Central memory CD4-positive, alpha-beta T cell (primary cell): ENCODE measurements at places on chromosomes 12 and 14.

GRCh38 chr14:61168141-61168540 is 113.0 kb downstream of the TMEM30B start:
- no peak for DNase-seq

DNA sequence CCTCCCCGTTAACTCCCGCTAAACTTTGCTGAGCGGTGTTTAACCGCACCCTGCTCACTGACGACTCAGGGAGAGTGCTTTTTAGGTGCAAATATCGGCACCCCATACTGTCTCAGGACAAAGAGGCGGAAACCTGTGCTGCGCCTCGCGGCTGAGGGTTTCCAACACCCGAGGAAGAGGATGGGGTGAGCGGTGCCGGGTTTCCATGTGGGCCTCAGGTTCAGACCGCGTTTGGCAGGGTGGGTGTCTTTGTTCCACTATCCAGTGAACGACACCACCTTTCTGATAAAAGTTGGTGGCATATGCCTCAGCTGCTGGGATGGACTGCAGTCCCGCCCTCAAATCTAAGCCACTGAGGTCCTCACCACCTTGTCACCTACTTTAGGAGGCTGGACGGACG is 3.0 kb downstream of the RFLNA start:
- DNase-seq = no peak

DNA sequence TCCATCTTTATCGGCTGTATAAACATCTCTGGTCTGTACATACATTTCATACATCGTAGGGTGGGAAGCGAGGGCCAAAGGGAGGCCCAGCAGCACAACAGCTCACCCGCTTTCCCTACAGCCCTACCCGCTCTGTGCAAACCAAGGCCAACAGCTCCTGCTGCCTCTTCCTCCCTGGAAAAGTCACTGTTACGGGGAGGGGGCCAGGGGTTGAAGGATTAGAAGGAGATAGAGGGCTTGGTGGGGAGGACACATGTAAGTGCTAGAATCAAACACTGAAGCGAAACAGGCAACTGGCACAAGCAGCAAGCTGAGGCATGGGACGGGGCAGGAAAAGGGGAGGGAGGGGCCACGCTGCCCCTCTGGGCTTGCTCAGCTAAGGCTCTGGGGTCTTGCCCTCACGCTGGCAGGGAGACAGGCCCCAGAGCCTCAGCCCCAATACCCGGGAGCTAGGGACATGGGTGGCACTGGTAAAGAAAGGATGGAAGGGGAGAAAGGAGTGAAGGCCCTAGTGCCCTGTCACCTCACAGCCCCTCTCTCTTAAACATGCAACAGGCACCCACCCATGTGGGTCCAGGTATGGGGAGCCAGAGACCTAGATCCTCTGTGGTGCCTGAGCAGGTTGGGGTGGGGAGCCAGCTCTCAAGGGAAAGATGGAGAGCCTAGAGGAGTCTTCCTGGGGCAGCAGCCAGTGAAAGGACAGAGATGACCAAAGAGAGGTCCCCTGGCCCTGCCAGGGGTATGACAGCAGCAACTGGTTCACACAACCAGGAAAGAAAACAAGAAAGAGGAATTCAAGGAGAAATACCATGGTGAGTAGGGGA is 14.4 kb downstream of the SPRYD3 start:
- DNase-seq = no peak

- no peak for DNase-seq
Observed at GRCh38 chr12:93025145-93026103, 96.3 kb upstream of the EEA1 start.

DNA sequence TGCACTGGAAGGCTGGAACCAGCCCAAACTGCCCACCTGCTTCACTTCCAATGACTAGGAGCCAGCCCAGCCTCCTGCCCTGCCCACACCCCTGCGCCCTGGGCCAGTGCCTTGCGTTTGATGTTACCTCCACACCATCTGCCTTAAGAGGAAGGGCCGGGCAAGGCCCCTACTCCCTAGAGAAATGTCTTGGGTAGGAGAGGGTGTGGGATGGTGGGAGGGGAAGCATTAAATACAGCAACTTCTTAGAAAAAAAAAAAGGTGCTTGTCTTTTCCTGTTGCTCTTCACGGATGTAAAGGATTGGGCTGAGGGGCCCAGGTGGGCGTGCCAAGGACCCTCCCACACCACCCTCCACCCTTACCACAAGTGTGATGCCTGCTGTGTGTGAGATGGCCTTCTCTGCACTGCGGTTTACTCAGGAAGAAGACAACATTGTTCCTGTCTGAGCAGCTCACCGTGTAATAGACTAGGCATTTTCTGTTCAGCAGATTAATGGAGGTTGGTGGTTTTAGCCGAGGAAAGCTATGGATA is 99.9 kb downstream of the NINJ2 start:
- DNase-seq = peak; percentile 81

DNA sequence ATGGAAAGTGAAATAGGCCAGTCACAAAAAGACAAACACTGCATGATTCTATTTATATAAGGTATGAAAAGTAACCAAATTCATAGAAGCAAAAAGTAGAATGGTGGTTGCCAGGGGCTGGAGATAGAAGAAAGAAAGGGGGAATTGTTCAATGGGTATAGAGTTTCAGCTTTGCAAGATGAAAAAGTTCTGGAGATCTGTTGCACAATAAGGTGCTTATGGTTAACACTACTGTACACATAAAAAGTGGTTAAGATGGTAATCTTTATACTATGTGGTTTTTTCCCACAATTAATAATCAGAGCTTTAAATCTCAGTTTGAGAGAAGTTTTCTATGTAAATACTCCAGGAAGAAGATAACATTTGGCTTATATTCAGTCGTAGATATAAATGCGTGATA is 73.4 kb downstream of the SLC38A4 start:
- no peak for DNase-seq

DNA sequence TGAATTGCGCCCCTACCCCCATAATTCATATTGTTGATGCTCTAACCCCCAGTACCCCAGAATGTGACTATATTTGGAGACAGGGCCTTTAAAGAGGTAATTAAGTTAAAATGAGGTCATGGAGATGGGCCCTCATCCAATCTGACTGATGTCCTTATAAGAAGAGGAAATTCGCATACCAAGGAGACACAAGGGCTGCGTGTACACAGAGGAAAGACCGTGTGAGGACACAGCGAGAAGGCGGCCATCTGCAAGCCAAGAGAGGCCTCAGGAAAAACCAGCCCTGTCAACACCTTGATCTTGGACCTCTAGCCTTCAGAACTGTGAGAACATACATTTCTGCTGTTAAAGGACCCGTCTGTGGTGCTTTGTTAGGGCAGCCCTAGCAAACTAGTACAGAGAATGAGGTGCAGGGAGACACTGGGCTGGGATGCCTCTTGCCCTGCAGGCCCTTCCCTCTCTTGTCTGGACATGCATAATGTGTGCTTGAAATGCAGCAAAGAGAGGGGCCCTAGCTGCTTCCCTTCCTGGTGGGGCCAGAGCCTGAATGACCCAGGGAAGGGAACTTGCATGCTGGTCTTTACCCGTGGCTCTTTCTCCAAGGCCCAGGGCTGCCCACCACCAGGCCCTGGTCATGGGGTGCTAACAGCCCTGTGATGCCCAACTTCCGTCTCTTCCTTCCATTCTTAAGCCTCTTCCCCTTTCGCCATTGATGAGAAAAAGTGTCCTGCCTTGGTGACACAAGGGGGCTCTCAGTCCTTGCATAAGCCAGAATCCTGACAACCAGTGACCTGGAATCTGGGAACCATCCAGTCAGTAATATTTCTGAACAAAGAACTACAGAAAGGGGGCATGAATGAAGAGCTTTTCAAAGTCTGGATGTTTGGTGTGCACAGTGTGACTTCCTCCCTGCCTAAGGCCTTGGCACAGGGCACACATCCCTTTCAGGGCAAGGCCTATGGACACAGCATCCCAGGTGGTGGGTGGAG is 50.0 kb upstream of the GPATCH2L start:
- DNase-seq = no peak

GRCh38 chr12:50677858-50678257 is 86.0 kb upstream of the ATF1 start:
- DNase-seq = no peak

GRCh38 chr14:67584978-67585377 is 15.1 kb downstream of the PIGH start:
- no peak for DNase-seq

DNA sequence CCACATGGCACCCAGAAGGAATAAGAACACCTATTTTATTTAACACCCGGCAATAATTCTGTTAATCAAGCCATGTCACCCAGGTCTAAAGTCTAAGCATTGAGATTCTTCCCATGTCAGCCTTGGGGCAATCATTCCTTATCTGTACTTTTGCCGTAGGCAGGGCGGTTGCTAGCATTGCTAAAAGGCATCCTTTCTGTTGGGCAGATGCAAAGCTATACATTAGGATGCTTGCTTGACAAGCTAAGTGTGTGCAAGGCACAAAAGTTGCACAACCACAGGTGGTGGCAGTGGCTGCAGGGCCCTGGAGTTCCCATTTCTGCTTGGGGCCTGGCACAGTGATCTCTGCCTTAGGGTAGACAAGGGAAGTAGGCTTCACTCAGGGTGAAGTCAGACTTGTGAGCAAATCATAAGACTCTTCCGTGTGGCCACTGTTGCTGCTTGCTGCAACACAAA is 12.5 kb upstream of the GALNT6 start:
- no peak for DNase-seq

DNA sequence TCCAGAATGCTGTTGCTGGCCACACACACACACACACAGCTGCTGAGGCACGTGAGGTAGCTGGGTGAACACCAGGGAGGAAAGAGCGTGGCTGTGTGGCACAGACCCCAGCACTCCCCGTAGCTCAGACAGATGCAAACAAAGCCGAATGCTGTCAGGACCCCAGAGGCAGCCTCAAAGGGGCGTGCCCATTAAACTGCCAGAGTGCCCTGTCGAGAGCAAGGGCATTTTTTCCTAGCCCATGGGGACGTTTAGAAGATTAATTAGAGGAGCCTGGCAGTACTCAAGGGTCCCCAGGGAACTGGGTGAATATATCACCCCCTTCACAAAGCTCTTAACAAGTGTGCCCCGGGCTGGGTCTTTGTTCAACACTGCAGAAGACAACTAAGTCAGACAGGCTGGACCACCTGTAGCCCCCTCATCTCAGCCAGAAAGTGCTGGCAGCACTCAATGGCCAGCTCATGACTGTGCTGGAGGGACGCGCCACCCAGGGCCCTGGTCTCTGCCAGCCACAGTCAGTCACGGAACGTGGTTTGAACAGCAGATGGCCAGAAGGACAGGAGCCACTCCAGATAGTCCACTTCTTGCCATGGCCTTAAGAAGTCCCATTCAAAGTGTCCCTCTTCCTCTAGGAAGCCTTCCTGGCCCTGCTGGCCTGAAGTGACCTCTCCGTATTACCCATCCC is 37.5 kb downstream of the TTC7B start:
- no peak for DNase-seq

- no peak for DNase-seq
Observed at GRCh38 chr12:15710860-15711510, 78.2 kb downstream of the EPS8 start.

DNA sequence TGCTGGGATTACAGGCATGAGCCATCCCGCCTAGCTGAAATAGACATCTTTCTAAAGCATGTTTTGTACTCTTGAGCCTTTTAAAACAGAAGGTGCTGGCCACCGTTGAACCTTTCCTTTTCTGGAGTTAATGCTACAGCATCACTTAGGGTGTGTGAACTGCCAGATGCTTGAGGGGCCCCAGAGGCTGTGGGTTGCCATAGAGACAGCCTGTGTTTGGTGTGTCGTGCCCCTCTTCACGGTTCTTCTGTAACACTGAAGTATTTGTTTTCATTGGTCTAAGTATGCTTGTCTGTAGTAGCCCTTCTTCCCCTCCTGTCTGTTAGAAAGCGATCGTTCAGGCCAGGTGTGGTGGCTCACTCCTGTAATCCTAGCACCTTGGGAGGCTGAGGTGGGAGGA is 30.8 kb downstream of the PLEKHG3 start:
- DNase-seq = no peak

DNA sequence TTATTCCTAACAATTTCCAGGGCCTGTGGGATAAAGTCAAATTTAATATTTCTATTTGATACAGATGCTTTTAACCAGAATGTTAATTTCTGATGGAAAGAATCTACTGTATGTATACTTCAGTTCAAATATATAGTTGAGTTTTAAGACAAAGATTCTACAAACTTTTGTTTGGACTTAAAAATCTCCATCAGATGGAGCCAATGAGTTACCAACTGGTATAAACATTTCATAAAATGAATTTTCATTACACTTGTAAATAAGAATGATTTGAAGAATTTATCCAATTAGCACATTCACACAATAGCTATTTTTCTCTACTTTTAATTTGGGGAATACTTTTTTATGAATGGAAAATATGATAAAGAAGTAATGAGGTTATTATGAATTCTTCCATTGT is 425.2 kb upstream of the MIS18BP1 start:
- DNase-seq = no peak

GRCh38 chr12:4775936-4776335 is 55.7 kb downstream of the GALNT8 start:
- DNase-seq = no peak

- no peak for DNase-seq
Observed at GRCh38 chr14:20799892-20800544, 2.6 kb downstream of the RNASE1 start.

GRCh38 chr12:28869197-28869596 is 279.9 kb upstream of the FAR2 start:
- DNase-seq = no peak

- no peak for DNase-seq
Observed at GRCh38 chr14:47988175-47988574, 312.8 kb upstream of the MDGA2 start.

DNA sequence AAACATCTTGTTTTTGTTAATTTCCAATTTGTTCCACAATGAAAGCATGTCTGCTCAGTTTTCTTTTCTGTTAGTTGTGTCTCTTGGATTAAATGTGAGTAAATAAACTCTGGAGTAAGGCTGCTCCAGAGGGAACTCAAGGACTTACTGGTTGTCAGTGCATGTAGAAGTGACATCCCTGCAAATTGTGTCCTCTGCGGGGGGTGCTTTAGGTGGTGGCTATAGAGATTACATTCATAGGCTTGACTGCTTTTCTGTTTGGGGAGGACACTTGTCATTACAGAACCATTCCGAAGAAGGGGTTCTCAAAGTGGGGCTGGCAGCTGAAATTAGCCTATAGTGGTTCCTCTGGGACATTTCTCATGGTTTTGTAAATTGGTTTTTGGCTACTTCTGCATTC is 8.8 kb downstream of the TMTC2 start:
- DNase-seq = no peak

GRCh38 chr12:22340143-22340542 is 5.6 kb upstream of the ST8SIA1 start:
- no peak for DNase-seq

- DNase-seq = no peak
Observed at GRCh38 chr12:11580125-11580751, 69.2 kb upstream of the ETV6 start.

GRCh38 chr12:1795221-1795784 is 25.1 kb upstream of the LRTM2 start:
- DNase-seq = no peak

GRCh38 chr12:46209914-46210872 is 58.6 kb downstream of the SLC38A1 start:
- peak; percentile 69 for DNase-seq
